ENCODE measurements at places on chromosomes 13 and 19.

DNA sequence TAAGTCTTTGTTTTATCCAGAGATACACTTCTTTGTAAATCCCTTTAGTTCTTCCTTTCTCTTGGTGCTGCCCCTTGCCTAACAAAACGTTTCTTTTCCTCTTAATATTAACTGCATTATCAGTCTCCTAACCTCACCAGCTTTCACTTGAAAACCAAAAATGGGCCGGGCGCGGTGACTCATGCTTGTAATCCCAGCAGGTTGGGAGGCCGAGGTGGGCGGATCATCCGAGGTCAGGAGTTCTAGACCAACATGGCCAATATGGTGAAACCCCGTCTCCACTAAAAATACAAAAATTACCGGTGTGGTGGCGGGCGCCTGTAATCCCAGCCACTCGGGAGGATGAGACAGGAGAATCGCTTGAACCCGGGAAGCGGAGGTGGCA, 329.8 kb upstream of the MIR17HG start:
- peak; percentile 27 for DNase-seq

- DNase-seq = peak; percentile 70
Measured at GRCh38 chr19:1935484-1936208, 5.3 kb upstream of the CSNK1G2 start.

DNA sequence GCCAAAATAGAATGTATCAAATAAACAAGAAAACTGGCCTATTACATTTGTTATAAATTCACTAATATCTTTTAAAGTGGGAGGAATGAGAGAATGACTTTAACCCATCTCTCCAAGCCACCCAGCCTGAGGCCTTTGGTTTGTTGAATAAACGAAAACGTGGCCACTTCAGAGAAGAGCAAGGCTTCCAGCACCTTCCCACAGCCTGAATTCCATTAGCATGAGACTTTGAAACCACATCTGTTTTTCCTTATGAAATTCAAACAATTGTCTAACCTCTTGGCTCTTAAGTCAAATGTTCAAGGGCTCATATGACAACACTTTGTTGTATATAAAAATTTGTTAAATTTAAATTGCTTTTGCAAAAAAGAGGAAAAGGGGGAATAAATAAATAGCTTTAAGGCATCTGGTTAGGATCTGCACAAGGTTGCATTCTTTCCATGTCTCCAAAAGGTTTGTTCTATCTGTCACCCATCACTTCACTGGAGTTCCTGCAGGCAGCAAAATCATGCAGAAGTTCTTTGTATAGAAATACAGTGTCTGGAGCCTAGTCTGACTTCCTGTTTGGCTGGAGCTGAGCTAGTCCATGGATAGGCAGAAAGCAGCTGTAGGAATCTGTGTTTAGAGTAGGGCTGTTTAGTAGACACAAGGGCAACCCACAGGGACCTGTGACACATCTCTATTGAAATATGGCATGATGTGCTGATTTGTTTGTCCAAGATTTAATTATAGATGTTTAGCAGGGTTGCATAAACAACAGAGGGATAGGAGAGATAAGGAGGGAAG, 502.3 kb downstream of the KCTD12 start:
- peak; percentile 91 for DNase-seq

DNA sequence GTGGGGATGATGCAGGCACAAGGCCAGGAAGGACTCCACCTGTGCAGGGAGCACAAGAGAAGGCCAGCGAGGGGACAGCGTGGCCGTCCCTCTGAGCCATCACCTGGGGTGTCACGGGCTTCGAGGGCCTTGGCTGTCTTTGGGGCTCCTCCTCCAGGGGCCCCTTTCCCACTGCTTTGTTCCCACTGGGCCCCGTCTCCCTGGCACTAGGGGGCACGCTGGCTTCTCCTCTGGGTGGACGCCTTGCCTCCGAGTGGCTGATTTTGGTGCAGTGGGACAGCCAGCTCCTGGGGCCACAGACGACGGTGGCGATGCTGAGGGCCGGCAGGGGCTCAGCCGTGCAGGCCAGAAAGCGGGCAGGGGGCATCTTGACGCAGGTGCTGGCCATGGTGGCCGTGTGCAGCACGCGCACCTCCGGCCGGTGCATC, 43.2 kb upstream of the GRTP1 start:
- DNase-seq = no peak

DNA sequence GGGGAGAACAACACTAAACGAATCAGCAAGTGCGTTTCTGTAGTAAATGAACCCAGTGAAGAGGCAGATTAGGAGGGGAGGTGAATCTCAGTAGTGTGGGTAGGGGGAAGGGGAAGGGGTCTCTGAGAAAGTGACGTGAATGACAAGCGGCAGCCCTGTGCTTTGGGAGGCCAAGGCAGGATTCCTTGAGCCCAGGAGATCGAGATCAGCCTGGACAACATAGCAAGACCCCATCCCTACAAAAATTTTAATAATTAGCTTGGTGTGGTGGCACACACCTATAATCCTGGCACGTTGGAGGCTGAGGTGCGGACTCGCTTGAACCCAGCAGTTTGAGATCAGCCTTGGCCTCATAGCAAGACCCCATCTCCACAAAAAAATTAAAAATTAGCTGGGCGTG, 8.1 kb downstream of the PLK5 start:
- DNase-seq = no peak

- DNase-seq = no peak
Measured at GRCh38 chr13:46334035-46334822, 52.8 kb downstream of the RUBCNL start.

GRCh38 chr19:52936151-52936953, 13.1 kb upstream of the ZNF888 start:
- DNase-seq = peak; percentile 84

DNA sequence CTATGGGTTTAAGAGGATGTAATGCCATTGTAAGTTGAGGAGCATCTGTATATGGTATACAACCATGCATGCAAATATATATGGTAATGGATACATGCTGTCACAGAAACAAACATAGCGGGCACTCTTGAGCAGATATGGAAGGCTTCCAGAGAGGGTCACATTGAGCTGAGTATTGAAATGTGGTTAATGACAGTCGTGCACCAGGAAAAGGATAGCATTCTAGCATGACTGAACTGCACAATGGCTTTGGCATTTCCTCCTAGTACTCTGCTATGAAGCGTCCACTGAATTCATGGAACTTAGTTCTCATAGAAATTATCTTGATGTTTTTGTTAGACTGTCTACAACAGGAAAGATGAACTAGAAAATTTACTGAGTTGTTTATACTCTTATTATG, 25.2 kb downstream of the DGKH start:
- DNase-seq = no peak

DNA sequence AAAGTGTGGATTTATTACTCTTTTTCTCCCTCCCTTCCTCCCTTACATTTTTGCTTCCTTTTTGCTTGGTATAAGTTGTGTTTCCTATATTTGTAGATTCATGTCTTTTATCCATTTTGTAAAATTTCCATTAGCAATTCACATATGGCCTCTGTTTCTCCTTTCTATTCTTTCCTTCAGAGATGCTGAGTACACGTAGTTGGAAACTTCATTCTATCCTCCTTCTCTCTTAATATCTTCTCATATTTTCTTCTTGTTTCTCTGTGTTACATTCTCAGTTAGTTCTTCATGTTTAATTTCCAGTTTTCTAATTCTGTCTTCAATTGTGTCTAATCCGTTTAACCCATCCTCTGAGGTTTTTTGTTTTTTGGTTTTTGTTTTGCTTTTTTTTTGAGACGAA, 188.9 kb downstream of the ZIC5 start:
- DNase-seq = no peak

- DNase-seq = peak; percentile 62
Measured at GRCh38 chr13:97120346-97120745, 101.8 kb upstream of the MBNL2 start.

DNA sequence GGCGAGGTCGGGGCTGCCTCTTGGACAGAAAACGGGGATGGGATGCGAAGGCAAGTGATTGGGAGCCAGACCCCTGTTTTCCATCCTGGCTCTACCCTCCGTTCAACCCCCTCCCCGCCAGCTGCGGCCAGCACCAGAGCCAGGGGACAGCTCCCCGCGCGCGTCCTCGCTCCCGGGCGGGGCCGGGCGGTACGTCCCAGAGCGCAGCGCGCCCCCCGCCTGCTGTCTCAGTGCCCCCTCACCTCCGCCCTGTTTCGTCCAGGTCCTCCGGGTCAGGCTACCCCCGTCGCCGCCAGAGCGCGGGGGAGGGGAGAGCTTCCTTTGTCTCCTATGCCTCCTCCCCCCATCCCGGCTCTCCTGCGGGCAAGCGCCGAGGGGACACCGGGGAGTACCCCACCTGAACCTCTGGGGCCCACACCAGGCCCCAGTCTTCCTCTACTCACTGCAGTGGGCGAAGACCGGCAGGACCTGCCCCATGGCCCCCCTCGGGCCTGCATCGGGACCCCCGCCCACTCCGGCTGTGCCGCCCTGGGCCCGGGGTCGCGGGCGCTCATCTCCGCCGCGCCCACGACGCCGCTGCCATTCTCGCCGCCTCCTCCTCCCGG, 396 bp downstream of the RTN2 start:
- DNase-seq = no peak

DNA sequence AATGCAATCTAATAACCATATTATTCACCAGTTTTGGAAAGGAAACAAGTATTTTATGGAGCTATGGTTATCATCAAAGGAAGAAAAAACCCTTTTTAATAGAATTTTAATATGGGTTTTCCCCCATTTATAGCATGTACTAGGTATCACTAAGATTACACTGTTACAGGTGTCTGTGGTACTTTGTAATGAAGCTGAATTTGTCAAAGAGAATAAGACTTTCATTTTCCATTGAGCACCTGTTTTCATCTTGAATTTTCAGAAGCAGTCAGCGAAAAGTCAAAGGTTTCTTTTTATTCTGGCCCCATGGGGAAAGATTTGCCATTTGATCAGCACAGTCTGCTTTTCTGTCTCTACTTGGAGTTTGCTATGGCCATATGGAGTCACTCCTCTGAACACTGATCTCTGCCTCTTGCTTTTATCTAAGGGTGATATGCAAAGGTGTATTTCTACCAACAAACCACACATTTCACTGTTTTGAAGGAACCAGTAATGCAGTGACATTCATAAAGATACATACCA, 590.0 kb downstream of the DCT start:
- no peak for DNase-seq

GRCh38 chr13:41203810-41204209, 9.4 kb upstream of the KBTBD7 start:
- DNase-seq = no peak

- no peak for DNase-seq
Measured at GRCh38 chr13:78997902-78998629, 339.1 kb upstream of the OBI1 start.

DNA sequence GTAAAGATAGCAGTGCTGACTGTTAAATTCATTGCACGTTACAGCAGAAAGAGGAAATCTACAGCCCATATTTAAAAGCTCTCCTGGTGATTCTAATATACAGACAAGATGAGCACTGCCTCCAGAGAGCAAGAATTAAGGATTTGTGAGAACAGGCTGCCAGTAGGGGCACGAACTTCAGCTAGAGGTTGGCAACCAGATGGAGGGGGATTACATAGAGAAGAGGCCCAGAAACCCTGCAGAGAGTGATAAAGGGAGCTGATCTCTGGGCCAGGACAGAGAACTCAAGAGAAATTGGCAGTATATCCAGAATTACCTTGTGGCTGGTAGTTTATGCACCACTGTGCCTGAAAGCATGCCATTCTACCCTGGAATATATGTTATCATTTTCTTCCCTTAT, 144.8 kb downstream of the UFM1 start:
- no peak for DNase-seq

- DNase-seq = peak; percentile 32
Measured at GRCh38 chr13:39273953-39274738, 235.9 kb downstream of the NHLRC3 start.

GRCh38 chr13:31427151-31428100, 227.7 kb downstream of the B3GLCT start:
- no peak for DNase-seq

Data from amniotic epithelial cell (primary cell).